ENCODE measurements at places on chromosomes 7 and 10.

- peak; percentile 33 for DNase-seq
These were observed 115.8 kb upstream of the SEC61G start for GRCh38 chr7:54874804-54875203.

DNA sequence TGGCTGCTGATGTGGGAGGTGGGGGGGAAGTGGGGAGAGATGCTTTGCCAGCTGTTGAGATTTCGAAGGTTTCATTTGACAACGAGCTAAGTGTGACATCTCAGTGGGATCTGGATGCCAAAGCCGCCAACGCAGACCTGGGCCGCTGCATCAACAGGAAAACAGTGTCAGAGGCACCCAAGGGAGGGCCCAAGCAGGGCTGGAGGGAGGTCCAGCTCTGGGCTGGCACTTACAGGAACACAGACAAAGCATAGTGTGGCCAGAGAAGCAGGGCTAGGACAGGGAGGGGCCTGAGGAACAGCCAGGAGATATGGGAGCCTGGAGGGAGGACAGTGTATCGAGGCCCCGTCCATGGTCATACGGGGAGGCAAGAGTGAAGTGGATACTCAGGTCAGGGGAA, 73.1 kb downstream of the GTF2IRD1 start:
- DNase-seq: no peak

- no peak for DNase-seq
These were observed 22.6 kb upstream of the DIP2C start for GRCh38 chr10:712089-712488.

- peak; percentile 70 for DNase-seq
These were observed 56.5 kb upstream of the ORC5 start for GRCh38 chr7:104264285-104264684.

DNA sequence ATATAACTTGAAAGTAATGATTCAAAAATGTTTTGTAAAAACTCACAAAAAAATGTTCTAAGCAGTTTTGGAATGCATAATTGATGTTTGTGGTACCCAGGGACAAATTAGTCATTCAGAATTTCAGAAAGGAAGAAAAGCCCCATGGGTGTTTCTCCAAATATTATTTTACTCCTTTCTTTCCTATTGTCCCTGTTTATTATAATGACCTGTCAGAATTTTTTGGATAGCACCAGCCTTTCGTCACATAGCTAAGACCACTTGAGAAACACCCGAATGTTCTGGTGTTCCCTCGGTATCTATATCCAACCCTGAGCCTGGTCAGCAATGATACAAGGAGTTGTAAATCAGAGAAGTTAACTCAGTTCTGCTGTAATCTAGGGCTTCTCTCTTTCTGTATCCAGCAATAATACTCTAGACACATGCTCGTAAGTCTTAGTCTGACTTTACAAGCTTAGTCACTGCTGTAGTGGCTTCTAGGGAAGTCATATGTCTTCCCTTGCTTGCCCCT, 64.8 kb upstream of the MEOX2 start:
- no peak for DNase-seq

GRCh38 chr7:99142727-99143520, 984 bp downstream of the SMURF1 start:
- peak; percentile 91 for DNase-seq

DNA sequence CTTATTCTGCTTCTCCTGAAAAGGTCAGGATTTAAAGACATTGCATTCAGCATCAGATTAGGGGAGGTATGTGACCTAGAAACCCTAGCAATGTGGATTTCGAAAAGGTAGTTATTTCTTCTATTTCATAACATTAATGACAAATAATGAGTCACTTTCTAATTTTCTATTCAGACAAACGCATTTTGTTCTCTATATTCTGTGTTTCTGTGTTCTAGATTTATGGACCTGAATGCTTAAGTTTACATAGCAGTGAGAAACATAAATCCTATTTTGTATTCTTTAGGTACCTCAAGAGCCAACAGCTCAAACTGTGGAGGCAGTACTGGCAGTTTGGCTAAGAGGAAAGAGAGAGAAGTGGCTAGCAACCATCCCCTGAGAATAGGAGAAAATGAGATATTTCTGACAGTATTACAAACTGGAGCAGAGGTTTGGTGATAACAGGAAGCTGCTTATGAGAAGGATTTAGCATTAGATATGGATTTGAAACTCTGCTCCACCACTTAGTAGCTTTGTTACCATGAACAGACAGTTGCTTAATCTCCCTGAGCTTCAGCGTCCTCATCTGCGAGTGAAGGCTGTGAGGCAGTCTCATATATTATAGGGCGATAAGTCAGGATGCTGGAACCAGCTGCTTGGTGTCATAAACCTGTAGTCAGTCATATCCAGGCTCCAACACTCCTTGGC, 28.2 kb downstream of the CDK14 start:
- peak; percentile 2 for DNase-seq

DNA sequence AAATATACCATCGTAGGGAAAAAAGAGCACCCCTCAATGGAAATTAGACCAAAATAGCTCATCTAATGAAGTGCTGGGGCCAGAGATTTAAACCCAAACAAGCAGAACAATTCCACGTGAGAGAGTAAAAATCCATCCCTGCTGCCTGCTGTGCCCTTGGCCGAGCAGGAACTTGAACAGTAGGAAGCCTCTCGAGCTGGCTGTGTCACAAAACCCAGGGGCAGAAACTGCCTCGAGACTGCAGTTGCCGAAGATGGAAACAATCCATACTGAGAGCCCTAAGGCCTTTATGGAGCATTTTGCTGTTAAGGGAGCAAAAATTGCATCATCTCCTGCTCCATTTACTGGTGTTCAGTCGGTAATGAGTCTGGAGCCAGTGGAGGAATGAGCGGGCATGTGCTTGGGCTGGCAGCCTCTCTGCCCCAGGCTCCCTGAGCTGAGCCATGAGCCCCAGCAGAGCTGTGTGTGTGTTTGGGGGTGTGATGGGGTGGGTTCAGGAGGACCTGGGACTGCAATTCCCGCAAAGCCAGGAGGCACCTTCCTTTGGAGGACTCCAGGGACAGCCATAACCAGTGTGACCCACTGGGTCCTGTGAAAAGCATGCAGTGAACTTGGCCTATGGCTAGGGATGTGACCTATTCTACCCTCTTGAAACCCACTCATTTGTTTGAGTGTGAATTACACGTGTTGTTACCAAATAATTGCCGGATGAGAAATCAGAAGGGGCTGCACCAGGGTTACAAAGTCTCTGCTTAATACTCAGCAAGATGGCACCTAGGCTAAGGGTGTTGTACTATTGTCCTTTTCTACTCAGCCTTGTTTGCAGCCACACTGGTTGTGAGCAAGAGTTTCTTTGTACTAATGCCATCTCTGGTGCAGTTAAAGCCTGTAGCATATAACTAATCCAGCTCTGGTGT, 58.3 kb downstream of the CDHR3 start:
- DNase-seq: no peak

- DNase-seq: no peak
These were observed 984 bp upstream of the IKZF1 start for GRCh38 chr7:50303335-50304128.

- no peak for DNase-seq
These were observed 11.4 kb upstream of the KPNA7 start for GRCh38 chr7:99219185-99219767.

DNA sequence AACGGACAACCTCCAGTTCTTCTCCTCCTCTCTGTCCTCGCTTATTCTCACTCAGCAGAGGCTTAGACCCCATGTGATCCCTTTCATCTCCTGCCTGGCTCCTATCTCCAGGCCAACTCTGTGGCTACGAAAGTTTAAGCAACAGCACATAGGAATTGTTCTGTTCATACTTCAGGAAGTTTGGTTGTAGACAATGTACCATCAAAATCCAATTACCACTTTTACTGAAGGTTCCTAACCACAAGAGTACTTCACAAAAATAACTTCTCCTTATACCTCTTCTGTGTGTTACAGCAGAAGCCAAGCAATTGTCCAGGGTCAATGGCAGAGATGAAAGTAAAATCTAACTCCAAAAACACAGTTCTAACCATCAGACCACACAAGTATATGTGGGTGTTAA, 80.0 kb downstream of the SLC25A13 start:
- no peak for DNase-seq

GRCh38 chr7:139775829-139776266, 1.9 kb downstream of the HIPK2 start:
- peak; percentile 76 for DNase-seq

DNA sequence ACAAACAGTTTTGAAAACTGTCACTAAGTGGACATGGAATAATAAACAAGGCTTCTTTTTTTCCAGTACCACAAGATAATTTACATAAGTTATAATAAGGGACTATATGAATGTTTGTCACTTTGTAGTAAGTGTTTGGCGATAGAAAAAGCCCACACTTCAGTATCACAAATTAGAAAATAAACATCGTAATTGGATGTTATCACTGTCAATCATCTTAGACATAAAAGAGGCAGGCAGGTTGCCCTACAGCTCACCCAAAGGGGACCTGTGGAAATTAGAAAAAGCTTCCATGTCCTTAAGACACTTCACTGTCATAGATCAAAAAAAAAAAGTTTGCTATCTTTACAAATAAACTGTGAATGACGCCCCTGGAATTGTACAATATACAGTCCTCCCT, 3.6 kb upstream of the NOC3L start:
- DNase-seq: no peak

- no peak for DNase-seq
These were observed 982 bp downstream of the COBL start for GRCh38 chr7:51315393-51316261.

GRCh38 chr10:116263870-116264655, 8.9 kb downstream of the GFRA1 start:
- peak; percentile 54 for DNase-seq

DNA sequence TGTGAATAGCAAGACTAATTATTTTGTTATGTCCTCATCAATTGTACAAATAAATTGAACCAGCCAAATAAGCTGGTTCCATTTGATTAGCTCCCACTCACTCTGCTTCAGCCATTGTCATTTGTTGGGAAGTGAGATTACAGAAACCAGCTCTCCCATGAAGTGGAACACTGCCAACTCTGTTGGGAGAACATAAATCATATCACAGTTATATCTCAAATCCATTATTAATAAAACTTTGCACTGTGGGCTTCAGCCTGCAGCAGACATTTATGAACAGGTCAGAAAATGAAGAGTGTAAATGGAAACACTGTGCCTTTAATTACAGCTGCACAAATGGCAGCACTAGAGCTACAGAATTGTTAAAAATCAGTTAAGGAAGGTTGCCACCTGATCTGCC, 46.7 kb upstream of the TEX47 start:
- DNase-seq: no peak

GRCh38 chr10:35216303-35216905, 89.8 kb downstream of the CREM start:
- DNase-seq: peak; percentile 46

DNA sequence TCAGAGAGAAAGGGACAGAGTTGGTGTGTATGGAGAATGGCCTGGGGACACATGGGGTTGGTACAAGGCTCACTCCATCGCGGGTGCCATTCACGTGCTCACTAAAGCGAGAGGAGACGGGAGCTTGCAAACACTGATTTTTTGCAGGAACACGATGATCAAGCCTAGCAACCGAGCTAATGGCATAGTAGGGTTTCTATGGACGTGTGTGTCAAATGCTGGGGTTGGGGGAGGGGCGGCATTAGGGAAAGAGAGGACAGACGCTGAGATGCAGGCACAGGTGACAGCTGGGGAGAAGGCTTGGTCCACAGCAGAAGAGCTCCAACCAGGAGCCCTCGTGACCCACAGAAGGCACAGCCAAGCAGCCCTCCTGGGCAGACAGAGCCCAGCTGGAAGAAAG, 33.9 kb downstream of the RCC1L start:
- no peak for DNase-seq

DNA sequence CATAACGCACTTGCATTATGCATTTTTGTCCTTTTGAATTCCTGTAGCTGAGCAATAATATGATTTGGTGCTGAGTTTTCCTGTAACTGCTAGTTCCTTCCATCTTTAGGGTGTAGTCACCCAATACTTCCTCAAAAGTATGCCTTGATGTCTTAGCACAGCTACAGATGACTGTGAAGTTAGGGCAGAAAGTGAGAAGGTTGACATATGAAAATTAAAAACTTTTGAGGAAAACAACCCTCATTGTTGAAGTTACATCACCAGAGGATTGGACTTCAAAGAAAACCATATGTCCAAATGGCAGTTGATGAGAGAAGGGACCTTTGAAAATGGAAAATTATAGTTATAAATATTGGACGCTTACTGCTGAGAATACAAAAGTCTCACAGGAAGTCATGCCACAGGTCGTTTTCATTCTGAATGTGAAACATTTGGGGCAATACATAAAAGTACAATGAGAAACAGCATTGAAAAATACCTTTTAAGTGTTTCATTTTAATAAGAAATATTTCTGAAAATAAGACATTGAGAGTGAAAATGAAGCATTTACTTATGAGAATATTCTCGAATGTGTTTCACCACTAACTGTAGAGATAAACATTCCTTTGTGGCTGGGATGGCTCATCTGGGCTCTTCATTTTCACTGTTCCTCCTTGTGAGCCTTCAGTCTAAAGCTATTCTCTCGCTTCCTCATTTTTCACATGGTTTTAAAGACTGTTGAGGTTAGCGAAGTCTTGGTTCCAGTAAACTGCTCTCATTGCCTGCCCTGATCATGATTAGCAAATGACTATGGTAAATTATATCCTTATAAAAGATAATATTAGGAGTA, 61.4 kb upstream of the NME8 start:
- DNase-seq: no peak

- DNase-seq: no peak
These were observed 1.3 kb downstream of the ELN start for GRCh38 chr7:74029089-74029785.

DNA sequence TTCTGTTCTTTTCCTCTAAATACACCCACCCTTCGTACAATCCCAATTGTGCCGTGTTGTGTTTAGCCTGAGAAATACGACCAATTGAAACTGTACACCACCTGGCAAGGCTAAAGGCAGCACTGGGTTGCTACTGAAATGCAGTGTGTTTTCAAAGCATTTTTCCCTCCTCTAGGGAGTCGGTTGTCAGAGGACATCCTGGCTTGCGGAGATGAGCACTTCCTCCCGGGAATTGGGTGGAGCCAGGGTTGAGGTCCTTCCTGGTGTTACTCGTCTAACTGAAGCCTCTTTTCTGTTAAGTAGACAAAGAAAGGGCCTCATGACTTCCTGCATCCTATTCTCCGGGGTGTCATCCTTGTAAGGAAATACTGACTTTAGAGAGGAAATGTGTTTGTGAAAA, 133.5 kb downstream of the MTPAP start:
- peak; percentile 12 for DNase-seq

DNA sequence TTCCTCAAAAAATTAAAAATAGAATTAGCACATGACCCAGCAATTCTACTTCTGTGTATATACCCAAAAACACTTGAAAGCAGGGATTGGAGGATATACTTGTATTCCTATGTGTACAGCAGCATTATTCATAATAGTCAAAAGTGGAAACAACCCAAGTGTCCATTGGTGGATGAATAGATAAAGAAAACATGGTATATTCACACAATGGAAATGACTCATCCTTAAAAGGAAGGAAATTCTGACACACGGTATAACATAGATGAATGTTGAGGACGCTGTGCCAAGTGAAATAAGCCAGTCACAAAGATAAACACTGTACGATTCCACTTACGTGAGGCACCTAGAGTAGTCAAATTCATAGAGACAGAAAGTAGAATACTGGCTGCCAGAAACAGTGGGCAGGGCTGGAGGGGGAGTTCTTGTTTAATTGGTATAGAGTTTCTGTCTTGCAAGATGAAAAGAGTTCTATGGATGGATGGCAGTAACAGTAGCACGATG, 26.6 kb upstream of the KAT6B start:
- peak; percentile 97 for DNase-seq

Measured in HT1080 (cell line).